AG10803 (cell line): ENCODE measurements at places on chromosomes 1 and 21.

DNA sequence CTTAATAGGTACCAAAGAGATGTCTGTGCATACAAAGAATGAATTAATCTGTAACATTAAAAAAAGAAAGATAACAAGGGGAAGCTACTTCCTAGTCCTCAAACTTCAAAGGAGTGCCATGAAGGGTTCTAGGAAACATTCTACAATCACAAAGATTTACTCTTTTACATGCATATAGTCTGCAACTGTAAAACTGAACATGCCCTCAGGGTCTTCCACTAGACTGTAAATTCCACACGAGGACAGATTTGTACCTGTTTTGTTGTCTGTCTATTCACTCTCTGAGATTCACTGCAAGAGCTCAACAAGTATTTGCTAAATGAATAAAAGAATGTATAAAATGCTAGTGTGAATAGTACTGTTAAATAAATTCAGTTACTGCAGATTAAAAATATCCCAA lies 4.4 kb downstream of the JAK1 start:
- DNase-seq: no peak

- DNase-seq: peak; percentile 2
Observed at GRCh38 chr1:113303267-113303666, 87.0 kb upstream of the MAGI3 start.

DNA sequence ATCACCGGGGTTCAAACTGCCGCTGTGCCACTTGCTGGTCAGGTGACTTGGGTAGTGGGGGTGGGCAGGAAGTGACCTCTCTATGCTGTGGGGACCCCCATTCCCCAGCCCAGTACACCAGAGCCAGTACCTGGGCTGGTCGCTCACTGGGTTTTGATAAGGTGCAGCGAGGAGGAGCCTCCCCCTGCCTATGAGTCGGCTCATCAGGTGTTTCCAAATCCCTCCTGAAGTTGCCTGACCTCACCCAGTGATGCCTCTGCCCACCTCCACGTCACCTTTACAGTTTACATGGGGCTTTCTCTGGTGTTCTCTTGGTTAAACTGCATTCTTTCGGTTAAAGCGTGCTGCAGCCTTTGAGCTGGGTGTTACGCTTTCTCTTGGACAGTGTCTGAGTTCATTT lies 58.2 kb downstream of the ARHGEF10L start:
- DNase-seq: no peak

GRCh38 chr1:65525266-65526048 lies 105.0 kb downstream of the LEPR start:
- DNase-seq: no peak

DNA sequence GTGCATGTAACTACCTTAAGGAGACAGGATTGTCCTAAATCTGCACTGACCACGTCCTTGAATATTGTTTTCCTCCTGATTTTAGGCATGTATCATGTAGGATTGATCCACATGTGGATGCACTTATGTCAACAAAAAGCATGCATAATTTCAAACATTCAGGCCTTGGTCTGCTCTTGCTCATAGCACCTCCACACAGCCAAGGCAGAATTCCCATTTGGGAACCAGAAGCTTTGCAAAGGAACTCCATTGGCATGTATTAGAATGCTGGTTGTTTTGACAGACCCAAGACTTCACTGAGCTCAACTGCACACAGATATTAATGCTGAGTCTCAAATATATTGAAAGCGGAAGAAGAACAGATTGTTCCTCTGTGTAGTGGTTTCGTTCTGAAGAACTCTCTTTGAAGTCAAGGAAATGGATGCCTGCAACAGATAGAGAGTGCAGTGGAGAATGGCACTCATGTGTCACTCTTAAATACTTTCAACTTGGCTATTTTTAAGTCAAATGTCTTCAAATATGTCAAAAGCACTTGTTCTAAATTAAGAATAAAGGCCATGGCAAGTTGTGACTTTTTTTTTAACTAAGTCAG lies 387.6 kb downstream of the LTN1 start:
- no peak for DNase-seq

DNA sequence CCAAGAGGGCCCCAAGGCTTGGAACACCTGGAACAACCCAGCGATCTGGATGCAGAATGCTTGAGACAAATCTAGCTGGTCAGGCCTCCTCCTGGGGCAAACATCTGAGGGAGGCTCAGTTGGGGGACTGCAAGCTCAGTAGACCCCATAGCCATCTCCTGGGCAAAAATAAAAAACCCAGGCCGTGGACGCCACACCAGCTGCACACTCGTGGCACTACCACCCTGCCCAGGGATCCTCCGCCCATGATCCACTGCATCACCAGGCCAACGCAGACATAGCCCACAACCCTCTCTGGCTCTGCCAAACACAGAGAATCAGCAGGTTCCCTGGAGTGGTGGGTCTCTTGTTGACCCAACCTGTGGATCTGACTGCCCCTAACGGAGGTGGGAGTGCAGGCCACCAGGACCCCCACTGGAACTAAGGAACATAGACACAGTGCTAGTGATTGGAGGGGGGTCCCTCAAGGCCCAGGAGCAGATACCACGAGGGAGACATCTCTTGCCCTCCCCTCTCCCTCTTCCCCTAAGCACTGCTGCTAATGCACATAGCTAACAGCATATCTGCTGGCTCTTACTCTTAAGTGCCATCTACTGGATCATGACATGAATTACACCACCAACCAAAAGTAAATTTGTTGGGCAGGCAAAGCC lies 147.2 kb downstream of the CHD1L start:
- peak; percentile 61 for DNase-seq
